Left lung (tissue), 14 donors: ENCODE measurements at places on chromosomes 4 and X. TPM values are rescaled to one million over a fixed set of nuclear protein-coding genes. Genes with fewer than 3 reads are reported as not detected.

CT45A2 gene
- not detected for total RNA-seq

ARMCX1 gene
- 25.1 TPM for total RNA-seq

CNGA1 gene
- total RNA-seq = not detected

UGT2B15 gene
- total RNA-seq = not detected

TRAM1L1 gene
- 3.3 TPM for total RNA-seq

AKAP4 gene
- total RNA-seq = not detected

RHOH gene
- 10.1 TPM for total RNA-seq

MAGEA1 gene
- not detected for total RNA-seq

SOX3 gene
- total RNA-seq = not detected

TCEAL8 gene
- total RNA-seq = 51.8 TPM

C4orf50 gene
- total RNA-seq = 0.03 TPM

CYLC1 gene
- total RNA-seq = not detected
